ENCODE measurements at places on chromosomes 16 and 17. TPM values are rescaled to one million over a fixed set of nuclear protein-coding genes. Genes with fewer than 3 reads are reported as not detected.

DNA sequence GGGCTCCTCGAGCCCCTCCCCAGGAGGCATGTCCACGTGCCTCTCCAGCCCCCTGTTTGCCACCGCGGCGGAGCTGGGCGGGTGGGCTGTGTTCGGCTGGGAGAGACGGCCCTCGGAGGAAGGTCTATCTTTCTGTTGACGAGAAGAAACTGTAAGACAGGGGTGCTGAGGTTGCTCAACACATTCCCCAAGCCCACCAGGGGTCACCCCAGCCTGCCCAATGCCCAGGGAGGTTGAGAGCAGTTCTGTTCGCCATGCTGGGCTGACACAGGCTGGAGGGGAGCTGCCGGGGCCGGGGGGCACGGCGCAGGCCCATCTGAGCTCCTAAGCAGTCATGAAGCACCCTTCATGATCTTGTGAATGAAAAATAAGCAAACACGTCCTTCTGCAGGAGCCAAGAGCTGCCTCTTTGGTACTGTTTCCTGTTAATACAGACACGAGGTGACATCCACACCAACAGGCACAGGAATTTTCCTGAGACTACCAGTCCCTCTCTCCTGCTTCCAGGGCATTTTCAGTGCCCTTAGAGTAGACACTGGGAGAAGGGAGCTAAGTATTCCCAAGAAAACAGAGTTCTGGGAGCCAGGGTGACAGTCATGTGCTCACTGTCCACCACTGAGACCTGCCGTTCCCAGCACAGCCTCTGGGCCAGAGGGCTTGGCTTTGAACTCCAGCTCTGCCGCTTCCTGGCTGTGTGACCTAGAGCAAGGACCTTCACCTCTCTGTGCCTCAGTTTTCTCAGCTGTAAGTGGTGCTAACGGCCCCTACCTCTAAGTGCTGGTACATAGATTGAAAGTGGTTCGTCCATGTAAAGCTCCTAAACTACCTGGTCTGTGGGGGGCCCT, 9.2 kb downstream of the UBALD2 start:
- DNase-seq = no peak

DNA sequence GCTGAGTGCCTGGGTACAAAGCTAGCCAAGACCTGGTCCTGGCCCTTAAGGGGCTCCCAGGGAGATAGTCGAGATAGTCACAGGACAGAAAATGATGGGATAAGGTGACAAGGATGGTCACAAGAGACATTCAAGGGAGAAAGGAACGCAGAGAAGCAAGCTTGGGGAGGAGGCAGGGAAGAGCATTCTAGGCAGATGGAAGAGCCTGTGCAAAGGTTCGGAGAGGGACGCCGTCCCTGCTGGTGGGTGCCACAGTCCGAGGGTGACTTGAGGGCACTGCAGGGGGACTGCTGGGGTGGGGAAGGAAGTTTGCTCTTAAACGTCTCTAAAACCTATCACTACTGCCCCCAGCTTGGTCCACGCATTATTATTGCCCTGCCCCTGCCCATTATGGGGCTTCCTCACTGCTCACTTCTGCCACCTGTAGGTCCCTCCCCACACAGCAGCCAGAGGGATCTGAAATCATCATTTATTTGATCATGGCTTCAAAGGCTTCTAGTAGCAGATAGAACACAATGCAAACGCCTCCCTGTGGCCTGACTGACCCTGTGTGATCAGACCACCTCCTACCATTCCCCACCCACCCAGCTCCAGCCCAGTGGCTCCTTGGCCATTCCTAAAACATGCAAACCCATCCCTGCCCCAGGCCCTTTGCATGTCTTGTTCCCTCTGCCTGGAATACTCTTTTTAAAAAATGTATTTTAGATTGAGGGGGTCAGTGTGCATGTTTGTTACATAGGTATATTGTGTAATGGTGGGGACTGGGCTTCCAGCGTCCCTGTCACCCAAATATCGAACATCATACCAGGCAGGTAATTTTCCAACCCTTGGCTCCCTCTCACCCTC, 60.3 kb downstream of the RMI2 start:
- DNase-seq = no peak

DNA sequence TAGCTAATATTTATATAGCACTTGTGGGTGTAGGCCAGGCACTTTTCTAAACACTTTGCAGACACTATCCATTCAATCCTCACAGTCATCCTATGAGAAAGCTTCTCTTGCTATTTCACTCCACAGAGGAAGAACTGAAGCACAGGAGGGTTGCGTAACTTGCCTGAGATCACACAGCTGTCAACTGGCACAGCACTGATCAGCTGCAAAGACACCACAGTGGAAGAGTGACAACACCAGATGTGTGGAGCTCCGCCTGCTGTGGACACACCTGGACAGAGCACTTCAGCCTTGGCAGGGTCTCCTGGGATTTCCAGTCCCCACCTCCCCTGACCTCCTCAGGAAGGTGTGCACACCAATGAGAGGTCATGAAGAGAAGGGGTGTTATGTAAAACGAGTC, 13.3 kb upstream of the CNEP1R1 start:
- no peak for DNase-seq

DNA sequence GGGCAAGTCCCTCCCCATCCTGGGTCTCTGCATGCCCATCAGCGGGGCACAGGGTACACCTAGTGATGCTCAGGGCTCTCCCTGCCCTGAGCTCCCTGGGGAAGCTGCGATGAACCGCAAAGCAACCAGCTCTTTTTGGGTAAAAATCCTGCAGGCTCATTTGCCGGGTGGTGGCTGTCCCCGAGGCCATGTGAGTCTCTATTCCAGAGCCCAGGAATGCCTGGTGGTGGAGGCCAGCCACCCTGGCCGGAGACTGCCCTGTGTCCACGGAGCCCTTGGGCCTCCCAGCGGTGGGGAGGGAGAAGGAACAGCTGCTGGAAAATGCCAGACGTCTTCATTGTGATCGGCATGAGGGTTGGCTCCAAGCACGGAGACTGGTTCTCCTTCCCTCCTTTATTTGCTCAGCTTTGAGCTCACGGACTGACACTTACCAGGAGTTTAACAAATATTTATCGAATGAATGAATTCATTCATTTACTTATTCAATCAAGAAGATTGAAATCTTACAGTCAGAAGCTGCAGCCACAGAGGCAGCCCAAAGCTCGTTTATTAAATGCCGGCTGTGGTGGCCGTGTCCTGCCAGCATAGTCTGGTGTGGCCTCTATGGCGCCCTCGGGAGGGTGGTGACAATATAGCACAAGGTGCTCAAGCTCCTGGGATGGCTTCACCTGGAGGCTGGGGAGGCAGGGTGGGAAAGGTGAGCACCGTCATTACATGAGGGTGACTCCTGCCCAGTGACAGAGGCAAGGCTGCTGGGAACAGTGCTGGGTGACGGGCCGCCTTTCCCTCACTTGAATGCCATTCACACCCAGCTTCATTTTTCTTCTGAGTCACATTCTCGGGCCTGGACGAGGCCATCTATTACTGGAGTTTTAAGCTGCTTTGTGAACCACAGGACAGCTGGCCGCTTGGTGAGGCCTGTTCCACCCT, 31.1 kb upstream of the JPH3 start:
- peak; percentile 71 for DNase-seq

- no peak for DNase-seq
These were observed 23.2 kb downstream of the SLC39A11 start for GRCh38 chr17:73069164-73069770.

DNA sequence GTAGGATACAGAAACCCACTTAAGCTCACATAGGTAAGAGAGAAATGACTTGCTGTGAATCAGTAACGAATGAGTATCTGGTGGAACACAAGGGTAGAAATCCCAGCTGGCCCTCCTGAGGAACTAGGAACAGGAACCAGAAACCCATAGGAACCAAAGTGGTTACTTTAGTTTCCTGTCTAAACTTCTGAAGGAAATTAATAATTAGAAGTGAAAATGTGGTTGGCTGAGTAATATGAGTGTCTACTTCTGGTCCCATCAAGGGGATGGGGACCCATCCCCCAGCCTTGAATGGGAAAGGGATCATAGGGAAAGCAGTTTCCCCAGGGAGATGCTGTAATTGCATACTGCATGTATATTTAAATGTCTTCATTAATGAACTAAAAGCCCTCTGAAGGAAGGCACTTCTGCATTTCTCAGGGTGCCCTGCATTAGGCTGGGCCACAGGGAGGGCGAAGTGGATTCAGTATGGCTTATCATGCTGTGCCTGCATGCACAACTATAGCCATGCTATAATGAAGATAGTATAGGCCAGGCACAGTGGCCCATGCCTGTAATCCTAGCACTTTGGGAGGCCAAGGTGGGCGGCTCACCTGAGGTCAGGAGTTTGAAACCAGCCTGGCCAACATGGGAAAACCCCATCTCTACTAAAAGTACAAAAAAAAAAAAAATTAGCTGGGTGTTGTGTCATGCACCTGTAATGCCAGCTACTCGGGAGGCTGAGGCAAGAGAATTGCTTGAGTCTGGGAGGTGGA, 45.6 kb downstream of the CYB5B start:
- no peak for DNase-seq

DNA sequence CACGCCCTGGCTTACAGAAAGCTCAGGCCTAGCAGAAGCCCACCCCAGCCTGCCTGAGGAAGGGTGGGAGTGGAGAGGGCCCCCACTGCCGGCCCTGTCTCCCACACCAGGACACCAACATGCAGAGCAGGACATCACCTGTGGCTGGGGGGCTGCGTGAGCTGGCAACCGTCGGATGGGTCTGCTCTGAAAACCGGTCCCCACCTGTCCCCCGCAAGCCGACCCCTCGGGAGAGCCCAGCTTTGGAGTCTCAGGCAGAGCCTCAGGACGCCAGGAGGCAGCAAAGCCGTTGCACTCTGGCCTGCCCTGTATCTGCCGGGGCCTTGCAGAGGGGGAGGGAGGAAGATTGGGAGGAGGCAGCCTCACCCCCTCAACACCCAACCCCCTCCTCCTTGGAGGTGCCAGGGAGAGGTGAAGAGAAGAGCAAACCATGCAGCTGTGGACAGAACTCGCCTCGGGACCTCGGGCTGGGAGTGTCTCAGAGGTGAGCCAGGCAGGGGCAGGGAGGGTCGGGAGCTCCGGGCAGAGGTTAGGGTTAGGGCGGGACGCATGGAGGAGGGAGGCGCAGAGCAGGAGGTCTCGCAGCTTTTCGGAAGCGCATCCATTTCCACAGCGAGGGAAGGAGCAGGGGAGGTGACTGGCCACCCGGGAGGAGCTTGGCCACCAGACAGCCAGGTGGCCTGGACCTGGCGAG, 30.4 kb upstream of the ZC3H18 start:
- DNase-seq = no peak

FBXW10 gene
- polyA plus RNA-seq = 1.5 TPM

NHLRC4 gene
- 1.5 TPM for polyA plus RNA-seq

KRT28 gene
- not detected for polyA plus RNA-seq

GPR142 gene
- polyA plus RNA-seq = 0.16 TPM

CCDC40 gene
- polyA plus RNA-seq = 17.2 TPM
